ENCODE measurements at places on chromosomes 12 and 14.

- no peak for DNase-seq
Measured at GRCh38 chr14:57378661-57379060, 11.7 kb upstream of the NAA30 start.

DNA sequence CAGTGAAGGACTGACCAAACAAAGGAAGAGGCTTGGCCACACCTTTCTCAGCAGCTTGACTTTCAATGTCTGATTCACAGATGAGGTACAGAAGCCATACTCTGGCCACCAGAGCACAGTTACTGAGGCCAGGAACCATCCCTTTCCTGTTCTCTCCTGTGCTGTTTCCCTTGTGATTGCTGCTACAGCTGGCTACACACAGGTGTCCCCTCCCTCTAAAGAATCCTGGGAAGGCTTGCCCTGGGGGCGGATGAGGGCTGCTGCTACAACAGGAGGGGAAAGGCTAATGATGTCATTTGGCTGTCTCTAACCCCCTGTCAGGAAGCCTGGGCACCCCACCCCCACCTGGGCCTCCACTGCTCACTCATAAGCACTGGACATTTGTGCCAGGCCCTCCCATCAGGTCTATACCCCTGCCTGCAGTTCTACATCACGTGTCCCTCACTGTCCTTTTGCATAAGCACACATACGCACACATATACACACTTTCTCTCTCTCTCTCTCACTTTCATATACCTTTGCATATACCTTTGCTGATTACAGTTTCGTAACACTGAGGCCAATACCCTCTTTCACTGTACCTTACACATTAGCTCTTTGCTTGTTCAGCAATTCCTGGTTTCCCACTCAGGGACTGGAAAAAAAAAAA is 41.4 kb downstream of the PRPF40B start:
- DNase-seq = no peak

DNA sequence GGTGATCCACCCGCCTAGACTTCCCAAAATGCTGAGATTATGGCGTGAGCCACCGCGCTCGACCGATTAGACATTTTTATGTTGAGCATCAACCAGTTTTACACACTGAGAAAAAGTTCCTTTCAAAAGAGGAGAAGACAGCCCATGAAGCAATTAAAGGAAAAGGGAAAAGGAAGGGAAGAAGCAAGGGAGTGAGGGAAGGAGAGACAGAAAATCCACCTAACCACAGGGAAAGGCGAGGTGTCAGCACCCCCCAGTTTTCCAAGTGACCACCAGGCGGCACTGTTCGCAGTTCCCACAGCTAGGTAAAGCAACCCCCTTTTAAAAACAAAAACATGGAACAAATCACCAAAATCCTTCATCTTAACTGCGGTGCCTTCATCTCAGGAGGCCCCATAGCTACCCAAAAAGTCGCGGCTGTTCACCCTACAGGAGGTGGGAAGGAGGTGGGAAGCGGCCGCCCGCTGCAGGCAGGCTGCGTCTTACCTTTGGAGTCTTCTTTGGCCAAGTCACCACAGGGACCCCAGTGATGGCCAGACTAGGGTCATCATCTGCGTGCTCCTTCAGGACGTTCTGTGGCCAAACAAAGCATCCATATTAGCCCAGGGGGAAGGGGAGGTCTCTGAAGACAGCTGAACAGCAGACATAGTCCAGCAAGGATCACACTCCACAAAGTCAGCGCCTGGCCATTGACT is 86.6 kb downstream of the KDM2B start:
- no peak for DNase-seq

DNA sequence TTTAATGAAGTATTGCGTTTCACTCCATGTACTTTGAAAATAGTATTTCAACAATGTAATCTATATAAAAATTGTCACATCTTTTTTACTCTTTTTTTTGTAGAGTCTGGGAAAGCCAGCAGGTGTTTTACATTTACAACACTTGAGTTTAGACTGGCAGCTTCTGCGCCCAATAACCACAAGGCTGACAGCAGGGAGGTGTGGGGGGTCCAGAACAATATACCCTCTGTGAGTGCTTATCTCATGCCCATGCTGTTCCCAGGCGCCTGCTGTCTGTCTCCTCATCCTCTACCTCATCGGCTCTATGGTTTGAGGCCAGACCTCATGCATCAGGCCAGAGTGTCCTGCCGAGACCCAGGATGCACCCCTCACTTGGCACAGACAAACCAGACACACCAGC is 24.9 kb downstream of the FBRSL1 start:
- DNase-seq = no peak

DNA sequence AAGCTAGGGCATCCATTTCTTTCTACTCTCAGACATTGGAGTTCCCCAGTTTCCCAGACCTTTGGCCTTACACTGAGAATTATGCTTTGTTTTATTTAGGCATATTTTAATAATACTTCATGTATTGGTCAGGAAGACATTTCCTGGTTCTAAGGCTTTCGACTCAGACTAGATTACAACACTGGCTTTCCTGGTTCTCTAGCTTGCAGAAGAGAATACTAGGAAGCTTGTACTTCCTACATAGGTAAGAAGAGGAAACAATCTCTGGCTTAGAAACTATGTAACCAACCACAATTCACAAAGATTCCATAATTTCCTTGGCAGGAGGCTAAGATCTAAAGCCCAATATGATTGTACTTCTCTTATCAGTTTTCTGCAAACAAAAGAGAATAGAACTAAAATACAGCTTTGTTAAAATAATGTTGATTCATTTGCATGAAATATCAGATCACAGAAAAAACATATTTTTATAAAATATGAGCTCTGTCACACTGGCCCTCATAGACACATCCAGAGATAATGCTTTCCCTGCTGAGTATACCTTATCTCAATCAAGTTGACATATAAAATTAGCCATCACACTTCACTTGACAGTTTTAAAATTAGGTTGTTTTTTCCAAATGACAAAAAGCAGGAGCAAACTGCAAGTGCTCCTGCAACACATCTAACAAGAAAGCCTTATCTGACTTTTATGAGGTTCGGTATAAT is 30.5 kb downstream of the CLEC2D start:
- DNase-seq = no peak

DNA sequence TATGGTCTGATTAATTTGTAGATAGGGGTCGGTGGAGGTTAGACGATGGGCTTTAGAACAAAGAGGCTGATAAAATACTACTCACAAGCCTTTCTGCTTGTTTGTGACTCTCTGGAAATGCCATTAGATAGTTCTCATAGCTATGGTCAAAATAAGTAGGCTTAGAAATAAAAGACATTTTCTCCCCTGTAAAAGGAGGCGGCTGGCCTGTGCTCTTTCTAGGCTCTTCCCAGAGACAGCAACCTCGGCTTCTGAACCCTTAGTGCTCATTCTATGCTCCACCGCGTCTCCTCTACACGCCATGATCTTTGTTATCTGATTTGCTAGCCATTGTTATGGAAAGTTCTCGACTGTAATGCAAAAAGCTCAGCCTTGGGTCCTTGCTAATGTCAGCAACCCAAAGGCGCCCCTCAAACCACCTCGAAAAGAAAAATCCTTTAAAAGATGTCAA is 64.5 kb downstream of the CRADD start:
- no peak for DNase-seq

DNA sequence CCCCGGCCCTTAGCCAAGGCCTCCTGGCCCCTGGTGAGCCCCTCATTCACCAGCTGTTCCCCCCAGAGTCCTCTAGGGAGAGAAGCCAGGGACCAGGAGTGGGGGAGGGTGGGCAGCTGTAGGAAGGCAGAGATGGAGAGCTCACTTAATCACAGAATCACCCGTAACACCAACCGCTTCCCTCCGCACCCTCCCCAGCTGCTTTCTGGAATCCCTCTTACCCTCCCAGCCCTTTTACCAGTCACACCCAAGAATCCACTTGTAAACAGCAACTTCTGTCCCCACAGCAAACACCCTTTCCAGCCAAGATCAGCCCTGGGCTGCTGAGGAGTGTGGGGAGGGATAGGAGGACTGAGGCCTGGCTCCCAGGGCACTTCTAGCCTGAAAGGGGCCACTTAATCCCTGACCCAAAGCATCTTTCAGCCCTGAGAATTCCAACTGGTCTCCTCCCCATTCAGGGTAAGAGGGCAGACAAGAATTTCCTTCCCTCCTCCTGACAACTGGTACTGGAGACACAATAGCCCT is 18.8 kb downstream of the NCKAP5L start:
- no peak for DNase-seq

DNA sequence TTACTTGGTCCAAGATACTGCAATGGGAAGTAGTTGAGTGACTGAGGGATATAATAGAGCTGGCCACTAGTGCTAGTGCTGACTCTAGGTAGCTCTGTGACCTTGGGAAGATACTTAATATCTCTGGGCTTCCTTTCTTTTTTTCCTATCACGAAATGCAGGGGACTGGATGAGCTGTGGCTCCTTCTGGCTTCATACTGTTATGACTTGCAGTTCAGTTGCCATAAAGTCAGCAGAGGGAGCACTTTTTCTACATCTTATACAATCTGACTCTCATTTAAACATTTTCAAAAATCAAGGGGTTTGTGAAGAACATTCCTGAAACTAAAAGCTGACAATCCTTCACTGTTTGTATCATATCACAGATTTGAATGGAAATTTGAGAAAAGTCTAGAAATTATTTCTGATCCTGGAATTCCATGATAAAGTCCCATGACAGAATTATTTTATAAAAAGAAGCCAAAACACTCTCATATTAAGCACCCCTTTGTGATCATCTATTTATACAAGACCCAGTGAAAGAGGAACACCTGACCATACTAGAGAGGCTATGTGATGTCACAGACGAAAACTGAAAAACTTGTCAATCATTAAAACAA is 5.3 kb downstream of the BHLHE41 start:
- peak; percentile 41 for DNase-seq

GRCh38 chr12:32587581-32588495 is 91.3 kb upstream of the DNM1L start:
- DNase-seq = peak; percentile 88

GRCh38 chr14:105888784-105889665 is 362.6 kb downstream of the TMEM121 start:
- no peak for DNase-seq

GRCh38 chr14:68653804-68654203 is 139.1 kb downstream of the ZFP36L1 start:
- DNase-seq = no peak

DNA sequence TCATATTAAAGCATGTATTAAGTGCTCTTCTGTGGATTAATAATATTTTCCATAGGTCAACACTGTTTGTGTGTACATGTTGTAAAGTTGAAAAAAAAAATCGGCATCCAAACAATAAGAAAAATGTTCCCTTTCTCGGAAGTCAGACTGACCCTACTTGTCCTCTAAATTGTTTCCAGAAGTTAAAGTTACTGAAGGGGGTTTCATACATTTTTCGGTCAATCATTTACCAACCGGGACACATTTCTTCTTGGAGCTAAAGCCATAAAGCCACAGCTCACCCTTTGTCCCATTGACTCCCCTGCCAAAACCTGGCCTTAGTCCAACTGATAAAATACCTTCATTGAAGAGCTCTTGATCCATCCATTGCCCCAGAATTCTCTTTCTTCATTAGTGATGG is 230.0 kb downstream of the ANO2 start:
- no peak for DNase-seq

DNA sequence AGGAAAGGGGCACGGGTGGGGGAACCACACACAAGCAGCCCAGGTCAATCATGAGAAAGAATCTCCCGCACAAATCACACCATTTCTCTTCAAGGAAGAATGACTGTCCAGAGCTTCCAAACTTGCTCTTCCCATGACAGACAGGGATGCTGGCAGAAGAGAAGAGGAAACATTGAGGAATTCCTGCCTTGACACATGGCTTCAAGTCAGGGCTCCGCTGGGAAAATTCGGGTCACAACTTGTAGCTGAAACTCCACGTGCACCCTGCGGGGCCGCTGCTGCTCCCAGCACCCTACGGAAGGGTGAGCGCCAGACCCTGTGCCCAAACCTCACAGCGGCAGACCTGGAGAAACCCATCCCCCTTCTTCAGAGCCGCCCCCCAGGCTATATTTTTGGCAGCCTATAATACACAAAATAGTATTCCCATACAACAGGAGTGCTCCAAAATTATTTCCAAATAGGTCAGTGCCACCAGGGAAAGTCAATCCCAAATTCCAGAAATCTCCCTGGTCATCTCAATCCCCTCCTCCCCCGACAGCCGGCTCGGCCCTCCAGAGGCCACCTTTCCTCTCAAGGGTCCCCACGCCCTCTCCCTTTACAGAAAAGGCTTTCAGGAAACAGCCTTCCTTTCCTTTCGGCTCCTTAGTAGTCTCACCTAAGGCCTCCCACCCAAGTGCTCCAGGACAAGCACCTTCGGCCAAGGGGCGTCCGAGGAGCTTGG is 1.3 kb downstream of the TMEM132D start:
- no peak for DNase-seq

- DNase-seq = peak; percentile 97
Measured at GRCh38 chr12:127810041-127810440, 456.9 kb upstream of the TMEM132C start.

- DNase-seq = no peak
Measured at GRCh38 chr12:42008996-42009395, 135.7 kb downstream of the GXYLT1 start.

GRCh38 chr12:109378569-109378968 is 30.9 kb downstream of the MYO1H start:
- no peak for DNase-seq

- peak; percentile 37 for DNase-seq
Measured at GRCh38 chr12:123085730-123086487, 65.0 kb downstream of the PITPNM2 start.

GRCh38 chr12:84186433-84186832 is 726.2 kb downstream of the SLC6A15 start:
- DNase-seq = no peak

GRCh38 chr12:3996322-3996721 is 123.1 kb upstream of the PARP11 start:
- DNase-seq = no peak

- DNase-seq = no peak
Measured at GRCh38 chr12:2083008-2083407, 30.2 kb downstream of the CACNA1C start.

DNA sequence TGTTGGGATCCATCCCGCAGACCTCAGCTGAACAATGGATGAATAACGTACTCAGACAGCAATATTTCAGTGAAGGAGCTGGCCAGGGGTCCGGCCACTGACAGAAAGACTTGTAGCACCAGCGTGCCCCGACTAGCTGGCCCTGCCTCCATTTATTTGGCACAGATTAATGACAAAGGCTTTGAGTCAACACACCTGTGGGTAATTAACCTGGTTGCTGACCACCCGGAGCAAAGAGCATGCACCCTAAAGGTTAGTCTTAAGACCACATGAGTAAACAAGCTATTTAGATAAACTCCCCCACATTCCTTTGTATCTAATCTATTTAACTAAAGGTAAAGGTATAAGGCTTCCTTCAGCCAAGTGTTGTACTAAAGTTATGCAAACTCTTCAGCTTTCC is 868.6 kb downstream of the LRFN5 start:
- no peak for DNase-seq

Data from MV-4-11 (cell line).